AG08395 (cell line): ENCODE measurements at places on chromosomes 2 and 18.

GRCh38 chr2:3426615-3427014, 47.1 kb downstream of the TRAPPC12 start:
- no peak for DNase-seq

DNA sequence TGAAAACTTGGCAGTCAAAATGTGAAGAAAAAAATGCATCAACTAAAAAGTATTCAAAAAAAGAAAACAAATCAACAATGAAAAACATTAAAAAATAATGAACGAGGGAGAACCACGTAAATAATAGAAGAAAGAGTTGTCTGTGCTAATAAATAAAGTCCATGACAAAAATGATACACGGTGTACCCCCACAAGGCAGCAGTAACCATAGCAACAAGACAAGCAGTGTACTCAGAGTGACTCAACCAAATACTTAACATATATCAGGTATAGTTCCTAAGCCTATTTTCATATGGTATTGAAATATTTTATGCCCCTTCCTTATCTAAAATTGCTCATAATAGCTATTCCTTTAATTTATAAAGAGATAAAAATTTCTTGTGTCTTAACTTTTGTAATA, 162.3 kb upstream of the TMEM200C start:
- DNase-seq, result no peak

DNA sequence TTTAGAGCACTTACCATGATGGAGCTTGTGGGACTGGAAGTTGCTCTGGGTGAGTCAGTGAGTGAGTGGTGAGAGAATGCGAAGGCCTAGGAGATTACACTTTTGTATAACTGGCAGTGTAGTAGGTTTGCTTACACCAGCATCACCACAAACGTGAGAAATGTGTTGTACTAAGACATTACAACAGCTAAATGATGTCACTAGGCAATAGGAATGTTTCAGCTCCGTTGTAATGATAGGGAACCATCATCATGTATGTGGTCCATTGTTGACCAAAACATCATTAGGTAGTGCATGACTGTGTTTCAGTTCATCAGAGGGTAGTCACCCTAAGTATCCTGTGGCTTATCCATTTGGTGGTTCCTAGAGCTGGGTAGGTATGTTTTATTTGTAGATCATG, 11.9 kb downstream of the ZNF407 start:
- DNase-seq, result peak; percentile 42

DNA sequence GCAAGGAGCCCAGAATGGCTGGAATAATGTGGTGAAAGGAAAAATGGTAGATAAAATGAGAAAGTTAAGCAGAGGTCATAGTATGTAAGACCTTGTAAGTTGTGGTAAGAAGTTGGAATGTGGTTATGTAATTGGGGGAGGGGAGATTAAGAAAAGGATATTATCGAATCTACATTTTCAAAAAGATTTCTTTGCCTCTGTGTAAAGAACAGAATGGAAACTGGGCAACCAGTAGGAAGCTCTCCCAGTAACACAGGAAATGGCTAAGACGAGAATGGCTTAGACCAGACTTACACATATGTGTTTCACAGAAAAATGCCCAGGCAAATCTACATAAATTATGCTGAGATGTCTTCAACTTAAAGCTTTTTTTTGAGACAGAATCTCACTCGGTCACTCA, 13.2 kb downstream of the MEMO1 start:
- DNase-seq, result no peak

DNA sequence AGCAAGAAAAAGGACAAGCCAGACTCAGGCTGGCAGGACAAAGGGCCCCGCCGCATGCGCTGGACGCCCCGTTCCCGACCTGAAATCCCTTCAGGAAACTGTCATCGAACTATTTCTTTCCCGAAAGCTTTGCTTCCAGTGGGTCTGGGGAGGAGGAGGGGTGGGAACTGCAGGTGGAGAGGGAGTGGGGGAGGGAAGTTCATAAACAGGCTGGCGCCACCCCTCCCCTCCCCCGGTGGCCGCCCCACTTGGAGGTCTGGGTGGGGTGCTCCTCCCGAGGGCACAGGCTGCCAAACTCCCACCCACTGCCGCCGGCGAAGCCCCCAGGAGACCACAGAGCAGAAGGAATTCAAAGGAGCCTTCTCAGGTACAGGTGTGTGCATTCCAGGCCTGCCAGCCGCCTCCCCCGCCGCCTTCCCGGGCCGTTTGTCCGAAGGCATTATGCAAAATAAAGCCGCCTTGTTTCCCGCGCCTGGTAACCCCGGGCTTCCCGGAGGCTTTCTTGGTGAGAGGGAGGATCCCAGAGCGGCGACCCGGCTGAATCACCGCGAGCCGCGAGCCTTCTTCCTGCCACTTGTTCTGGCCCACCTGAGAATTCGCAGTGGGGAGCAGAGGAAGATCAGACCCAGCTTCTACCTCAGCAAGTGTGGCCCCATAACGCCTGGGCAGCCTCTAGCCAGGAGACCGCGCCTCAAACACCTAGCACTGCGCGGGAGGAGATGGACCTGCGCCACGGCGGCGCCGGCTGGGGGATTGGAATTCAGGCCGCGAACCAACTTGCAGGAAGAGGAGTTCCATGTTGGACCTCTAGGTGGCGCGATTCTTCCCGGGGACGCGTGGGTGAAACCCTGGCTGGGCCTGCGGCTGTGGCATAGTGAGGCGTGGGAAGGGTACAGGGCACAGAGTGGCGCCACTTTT, 101.9 kb downstream of the FOXI3 start:
- peak; percentile 13 for DNase-seq

DNA sequence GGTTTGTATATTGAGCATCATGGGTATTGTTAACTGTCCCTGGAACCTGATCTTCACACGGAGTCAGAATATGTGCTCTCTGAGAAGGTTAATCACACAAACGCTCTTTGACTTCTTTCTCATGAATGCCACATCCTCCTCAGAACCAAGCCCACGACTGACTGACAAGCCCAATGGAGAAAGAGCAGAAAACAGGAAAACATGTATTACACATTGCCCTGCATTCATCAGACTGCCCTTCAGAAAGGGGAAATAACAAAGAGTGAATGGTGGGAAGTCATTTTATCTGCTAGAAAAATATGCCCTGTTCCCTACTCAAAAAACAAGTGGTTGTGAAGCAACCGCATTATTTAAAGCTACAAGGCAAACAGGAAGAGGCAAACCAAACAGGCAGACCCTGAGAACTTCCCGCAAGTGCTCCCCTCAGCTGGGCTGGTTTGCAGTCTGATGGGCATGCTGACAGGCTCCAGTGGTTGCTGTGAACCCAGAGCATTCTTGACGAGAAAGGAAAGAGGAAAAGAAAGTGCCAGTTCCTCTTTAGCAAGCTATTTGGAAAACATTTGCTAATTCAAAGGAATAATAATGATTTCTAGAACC, 172.9 kb upstream of the SETBP1 start:
- DNase-seq, result no peak

GRCh38 chr2:72613931-72614330, 211.9 kb downstream of the EXOC6B start:
- DNase-seq, result no peak

DNA sequence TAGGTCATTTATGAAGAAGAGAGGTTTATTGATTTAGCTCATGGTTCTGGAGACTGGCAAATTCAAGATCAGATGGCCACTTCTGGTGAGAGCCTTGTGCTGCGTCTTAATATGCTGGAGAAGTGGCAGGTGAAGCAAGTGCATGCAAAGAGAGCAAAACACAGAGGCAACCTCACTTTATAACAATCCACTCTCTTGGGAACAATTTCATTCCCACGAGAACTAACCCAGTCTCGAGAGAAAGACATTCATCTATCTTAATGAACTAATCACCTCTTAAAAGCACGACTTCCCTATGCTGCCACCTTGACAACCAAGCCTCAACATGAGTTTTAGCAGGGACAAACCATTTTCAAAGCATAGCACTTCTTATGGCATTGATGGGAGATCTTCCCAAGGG, 186.5 kb upstream of the RASGRP3 start:
- no peak for DNase-seq

DNA sequence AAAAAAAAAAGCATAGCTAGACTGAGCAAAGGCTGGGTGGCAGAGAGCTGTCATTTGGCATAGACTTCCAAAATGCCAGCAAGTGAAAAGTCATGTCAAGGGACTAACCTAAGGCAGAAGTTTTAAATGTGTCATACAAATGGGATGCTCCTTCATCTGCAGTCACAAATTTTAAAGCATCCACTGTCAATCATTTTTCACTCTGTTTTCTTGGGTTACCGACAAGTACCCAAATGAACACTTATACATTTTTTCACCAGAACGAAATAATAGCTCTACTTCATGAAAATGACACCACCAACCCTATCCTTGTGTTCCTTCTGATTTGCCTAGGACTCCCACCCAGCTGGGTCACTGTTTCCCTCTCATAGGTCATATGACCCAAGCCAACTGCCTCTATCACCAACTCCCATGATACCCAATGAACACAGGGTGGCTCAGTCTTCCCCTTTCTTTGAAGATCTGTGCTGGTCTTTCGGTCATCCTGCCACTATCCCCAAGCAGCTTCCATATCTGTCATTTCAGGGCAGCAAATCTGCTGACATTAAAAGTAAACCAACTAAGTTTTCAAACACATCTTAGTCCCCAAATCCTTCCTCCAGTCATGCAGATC, 21.5 kb downstream of the KLF7 start:
- DNase-seq, result no peak

DNA sequence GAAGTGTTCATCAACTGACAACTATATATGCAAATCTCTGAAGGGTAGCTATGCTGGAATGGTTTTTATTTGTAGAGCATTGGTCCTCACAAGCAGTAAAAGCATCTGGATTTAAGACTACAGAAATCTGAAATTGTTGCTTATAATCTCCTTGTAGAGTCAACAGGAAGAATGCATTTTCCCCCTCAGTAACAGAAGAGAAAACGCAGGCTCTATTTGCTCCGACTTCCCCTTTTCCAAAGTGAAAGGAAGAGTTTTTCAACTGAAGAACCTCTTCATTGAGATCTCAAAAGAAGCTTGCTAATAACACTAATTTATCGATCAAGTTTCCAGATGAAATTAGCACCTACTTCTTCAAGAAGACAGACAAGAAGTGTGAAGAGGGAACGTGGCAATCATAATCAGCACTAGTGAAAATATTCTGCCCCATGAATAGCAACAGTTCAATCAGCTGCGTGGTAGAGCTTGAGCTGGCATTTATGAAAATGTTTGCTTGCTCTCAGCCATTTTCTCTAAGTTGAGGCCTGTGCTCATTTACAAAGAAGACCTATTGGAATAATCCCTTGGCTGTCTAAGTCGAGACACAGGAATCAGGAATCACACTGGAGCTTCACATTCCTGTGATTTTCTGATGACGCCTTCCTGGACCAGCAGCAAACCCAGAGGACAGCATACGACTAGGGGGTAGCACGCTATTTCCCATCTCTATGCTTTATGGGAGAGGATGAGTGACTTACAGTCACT, 43.7 kb downstream of the TGIF1 start:
- no peak for DNase-seq

GRCh38 chr2:23135481-23136100, 249.4 kb upstream of the KLHL29 start:
- no peak for DNase-seq

DNA sequence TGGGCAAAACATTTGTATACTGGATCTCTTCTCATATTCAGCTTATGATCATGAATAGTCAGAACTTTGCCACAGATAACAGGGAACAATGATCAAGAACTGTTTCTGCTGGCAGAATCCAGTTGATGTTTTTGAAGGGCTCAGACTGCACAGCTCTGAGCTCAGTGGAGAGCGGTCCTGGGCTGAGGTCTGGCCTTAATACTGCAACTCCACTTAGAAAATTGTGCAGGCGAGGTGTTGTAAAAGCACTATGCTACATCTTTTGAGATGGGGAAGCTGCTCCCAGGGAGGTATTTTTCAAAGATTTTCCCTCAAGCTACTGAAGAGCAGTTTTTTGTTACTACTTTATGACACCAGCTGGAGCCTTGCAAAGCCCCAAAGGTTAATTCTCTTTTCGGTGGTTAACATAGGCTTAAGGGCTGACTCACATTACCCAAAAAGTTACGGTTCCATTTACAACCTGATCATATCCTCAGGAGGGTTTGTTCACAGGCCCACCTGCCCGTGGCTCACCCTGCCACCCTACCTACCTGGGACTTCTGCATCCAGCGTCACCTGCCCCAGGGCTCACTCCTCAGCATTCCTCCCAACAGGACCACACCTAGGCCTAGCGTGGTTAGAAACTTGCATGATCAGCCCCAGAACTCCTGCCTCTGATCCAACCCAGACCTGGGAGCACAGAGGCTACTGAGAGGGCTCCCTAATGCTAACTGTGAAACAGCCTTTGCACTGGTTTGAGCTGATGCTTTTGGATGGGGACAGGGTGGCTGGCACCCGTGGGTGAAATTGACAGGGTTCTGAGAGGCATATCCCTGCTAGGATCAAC, 114.4 kb downstream of the NCK2 start:
- DNase-seq, result no peak

DNA sequence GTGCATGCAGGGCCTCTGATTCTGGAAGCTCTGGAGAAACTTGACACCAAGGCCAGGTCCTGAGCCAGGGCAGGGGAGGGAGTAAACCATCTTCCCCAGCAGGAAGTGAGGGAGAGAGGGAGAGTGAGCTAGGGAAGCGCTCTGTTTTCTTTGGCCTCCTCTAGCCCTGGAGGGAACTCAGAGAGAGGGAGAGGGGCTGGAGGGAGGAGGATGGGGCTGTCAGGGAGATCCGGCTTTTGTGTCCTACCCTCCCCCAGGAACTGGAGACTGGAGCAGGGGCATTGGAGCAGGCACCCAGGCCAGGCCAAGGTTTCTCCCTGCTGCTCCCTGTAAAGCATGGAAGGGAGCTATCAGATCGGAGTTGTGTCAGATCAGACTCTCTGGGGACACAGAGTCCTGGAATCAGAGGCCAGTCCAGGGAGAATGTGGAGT, 22.7 kb upstream of the PKDCC start:
- DNase-seq, result peak; percentile 35

GRCh38 chr2:179619947-179620467, 241.4 kb downstream of the ZNF385B start:
- no peak for DNase-seq

DNA sequence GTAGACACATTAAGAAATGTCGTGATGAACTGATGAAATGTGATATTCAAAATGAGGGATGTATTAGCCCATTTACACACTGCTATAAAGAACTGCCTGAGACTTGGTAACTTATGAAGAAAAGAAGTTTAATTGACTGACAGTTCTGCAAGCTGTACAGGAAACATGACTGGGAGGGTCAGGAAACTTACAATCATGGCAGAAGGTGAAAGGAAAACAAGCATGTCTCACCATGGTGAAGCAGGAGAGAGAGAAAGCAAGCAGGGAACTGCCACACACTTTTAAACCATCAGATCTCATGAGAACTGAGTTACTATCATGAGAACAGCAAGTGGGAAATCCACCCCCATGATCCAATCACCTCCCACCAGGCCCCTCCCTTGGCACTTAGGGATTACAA, 1010.8 kb upstream of the CELF4 start:
- no peak for DNase-seq
